Astrocyte of the spinal cord (primary cell): ENCODE measurements at places on chromosomes 6 and 20.
A peak's percentile ranks its signal among the peaks of the same experiment; 100 is the strongest.

DNA sequence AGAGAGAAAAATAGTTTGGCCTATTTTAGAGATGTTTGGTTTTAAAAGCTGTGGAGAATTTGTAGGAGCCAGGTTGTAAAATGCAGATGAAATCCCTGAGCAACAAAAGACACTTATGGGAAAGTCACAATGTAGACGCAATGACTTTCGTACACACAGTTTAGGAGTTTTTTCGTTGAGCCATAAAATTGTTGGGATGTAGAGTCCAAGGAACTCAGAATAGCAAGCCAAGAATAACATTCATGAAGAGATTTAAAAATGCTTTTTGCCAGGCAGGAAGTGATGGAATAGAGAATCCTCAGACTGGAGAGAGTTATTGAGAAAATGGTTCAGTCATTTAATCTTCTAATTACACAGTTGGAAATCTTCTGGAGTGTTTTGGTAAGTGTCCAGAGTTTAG is 11.5 kb upstream of the PROKR2 start:
- no peak for DNase-seq

GRCh38 chr20:46951405-46951804 is 56.8 kb downstream of the EYA2 start:
- peak; percentile 50 for DNase-seq

DNA sequence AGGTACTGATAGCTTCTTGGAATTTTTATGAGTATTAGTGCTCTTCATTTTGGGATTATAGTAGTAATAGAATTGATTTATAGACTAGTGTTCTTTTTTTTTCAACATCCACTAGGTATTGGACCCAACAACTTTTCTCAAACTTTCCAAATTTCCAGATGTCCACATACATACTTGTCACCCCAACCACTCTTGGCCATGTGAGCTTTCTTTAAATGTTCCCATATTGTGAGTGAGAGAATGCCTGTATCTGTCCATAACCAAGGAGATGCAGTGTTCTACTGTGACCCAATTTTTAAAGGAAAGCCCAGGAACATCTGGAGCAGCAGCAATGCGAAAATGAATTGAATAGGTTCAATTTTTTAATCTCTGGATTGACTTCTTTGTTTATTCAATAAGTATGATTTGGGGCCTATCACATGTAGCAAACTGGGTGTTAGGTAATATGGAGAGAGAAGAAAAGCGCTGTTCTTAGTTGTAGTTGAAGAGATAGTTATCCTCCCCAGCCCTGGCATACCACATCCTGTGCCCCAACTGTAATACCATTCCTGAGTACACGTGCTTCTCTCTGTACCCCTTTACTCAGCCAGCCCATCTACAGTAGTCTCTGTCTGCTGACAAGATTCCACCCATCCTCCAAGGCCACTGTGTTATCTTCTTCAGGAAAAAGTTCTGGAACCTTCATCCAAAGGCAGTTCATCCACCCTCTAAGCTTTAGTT is 116.8 kb upstream of the SUPT3H start:
- DNase-seq, result no peak

- peak; percentile 46 for DNase-seq
These were observed 114.3 kb upstream of the TMEM181 start for GRCh38 chr6:158445426-158446085.

DNA sequence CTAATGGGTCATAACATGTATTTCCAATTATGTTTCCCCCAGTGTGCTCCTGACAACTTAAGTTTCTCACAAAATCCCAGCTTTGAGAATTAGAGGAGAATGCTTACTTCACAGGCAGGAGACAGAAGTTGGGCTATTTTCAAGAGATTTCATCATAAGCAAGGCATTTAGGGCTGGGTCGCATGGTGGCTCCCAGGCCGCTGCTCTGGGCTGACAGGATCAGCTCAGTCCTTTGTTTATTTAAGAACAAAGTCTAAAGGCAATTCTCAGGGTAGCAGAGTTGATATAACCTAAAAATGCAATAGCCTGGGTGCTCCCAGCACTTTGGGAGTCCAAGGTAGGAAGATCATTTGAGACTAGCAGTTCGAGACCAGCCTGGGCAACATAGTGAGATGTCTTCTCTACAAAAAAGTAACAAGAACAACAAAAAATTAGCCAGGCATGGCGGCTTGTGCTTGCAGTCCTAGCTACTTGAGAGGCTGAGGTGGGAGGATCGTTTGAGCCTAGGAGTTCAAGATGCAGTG is 10.9 kb downstream of the FOXQ1 start:
- DNase-seq, result peak; percentile 34

DNA sequence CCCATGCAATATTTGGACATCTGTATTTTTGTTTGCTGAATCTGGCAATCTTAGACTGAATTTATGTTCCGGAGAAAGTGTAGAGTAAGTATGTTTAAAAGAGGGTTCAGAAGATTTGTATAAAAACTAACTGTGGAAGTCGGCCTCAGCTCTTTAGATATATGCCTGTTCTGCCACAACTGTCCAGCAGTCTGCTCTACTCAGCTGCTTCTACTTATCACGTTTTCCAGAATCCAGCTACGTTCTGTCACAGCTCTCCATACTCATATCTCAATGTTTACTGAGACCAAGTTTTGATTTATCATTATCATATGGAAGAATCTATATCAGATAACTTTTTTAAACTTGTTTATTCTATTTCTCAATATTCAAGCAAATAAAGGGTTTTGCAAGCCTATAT is 721.3 kb downstream of the EYS start:
- no peak for DNase-seq

- DNase-seq, result no peak
These were observed 53.6 kb downstream of the YTHDF1 start for GRCh38 chr20:63162206-63162795.

- no peak for DNase-seq
These were observed 33.1 kb upstream of the CDYL start for GRCh38 chr6:4743062-4743461.

DNA sequence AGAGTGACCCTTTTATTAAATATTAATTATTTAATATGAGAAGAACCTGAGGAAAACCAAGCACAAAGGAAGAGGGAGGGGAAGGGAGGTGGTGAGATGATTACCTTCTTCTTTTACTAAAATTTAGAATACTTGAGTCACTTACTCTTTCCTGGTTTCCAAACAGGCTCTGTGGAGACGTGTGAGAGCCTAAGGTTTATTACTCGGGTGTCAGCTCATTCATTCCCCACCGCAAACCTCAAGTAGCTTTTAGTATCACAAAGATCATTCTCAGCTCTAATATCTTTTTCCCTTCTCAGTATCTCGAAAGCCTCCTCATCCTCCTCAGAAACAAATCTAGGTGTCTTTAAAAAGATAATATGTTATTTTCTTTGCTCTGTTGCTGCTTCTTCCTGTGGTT is 497.2 kb upstream of the JARID2 start:
- no peak for DNase-seq

DNA sequence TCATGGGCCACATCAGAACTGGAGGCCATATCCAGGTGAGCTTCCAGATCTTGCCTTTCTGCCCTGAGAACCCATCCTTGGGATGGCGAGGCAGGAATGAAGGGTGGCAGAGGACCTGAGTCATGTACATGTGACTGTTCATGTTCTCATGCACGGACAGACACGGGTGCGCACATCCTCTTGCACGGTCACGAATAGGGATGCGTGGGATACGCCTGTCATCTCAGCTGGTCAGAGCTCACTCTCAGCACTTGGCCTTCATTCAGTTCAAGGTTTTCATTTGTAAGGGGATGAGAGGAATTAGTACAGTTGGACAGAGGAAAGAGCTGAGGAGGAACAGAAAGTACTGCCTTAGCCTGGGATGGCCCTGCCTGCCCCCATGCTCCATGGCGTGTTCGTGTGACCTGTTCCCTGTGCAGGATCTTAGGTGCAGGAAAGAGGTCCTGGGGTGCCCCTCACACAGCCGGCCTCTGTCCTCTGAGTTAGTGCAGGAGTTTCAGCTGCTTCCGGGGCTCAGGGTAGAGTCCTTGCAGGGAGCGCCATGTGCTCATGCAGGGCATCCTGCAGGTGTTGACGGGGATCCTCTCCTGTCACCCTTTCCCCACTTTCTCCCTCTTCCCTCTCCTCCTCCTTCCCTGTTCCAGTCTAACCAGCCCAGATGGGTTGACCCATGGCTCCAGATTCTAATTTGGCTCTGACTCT is 173.4 kb downstream of the DTNBP1 start:
- no peak for DNase-seq

- peak; percentile 15 for DNase-seq
These were observed 129.0 kb upstream of the BMP5 start for GRCh38 chr6:56004426-56004825.

GRCh38 chr20:39568109-39568508 is 606.0 kb downstream of the DHX35 start:
- DNase-seq, result no peak

DNA sequence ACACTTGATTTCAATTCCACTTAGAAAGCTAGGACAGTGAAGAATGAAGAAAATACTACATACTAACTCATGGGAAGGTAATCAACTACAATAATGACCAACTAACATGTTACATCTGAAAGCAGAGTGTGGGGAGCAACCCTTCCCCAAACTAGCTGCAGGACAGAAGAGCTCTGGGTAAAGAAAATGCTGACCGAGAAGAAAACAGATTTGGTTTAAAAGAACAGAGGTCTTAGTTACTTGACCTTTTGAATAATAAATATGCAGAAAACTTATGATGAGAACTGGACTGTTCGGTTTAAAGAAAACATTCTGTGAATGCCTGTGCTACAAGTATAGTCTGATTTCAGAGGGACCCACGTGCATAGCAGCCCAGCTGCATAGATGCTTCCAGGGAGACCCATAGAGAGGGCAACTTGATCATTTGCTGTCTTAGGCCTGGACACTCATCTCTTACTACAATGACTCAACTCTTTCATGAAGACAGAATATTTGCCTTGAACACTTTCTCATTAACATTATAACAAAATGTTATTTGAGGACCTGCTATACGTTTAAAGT is 53.5 kb downstream of the RALGAPA2 start:
- peak; percentile 45 for DNase-seq

- DNase-seq, result no peak
These were observed 154.6 kb downstream of the KIF16B start for GRCh38 chr20:16418616-16419015.

DNA sequence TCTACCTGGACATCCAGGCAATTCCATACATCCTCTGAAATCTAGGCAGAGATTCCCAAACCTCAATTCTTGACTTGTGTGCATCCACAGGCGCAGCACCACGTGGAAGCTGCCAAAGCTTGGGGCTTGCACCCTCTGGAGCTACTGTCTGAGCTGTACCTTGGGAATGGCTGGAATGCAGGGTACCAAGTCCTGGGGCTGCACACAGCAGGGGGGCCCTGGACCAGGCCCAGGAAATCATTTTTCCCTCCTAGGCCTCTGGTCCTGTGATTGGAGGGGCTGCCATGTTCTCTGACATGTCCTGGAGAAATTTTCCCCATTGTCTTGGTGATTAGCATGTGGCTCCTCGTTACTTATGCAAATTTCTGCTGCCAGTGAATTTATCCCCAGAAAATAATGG is 391.9 kb upstream of the CHD6 start:
- DNase-seq, result no peak

- no peak for DNase-seq
These were observed 54.1 kb downstream of the CDS2 start for GRCh38 chr20:5180933-5181332.

DNA sequence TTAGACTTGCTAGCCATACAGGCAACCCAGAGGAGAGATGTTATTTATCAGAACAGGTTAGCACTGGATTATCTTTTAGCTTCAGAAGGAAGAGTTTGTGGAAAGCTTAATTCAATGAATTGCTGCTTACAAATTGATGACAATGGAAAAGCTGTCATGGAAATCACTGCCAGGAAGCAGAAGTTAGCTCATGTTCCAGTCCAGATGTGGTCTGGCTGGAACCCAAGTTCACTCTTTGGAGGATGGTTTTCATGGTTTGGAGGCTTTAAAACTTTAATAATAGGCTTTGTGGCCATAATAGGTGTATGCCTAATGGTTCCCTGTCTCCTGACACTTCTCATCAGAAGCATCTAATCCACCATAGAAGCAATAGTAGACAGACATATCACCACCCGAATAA is 699.0 kb downstream of the PHF3 start:
- peak; percentile 23 for DNase-seq

DNA sequence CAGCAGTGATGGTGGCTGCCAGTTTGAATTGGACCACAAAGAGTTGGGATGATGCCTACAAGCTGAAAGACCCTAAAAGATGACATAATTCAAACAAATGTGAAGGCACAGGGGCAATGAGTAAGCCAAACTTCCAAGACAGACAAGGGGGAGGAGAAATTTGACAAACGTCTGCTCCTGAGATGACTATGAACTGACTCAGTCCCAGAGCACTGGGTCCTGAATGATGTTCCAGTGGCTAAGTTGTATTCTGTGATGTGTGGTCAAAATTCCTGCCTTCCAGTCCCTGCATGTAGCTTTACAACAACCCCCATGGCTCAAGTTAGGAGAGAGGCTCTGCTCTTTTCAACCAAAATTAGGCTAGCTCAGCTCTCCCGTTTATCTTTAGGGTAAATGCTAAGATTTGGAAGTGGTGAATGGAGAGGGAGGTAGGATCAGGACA is 86.1 kb upstream of the SIRPA start:
- DNase-seq, result peak; percentile 81

DNA sequence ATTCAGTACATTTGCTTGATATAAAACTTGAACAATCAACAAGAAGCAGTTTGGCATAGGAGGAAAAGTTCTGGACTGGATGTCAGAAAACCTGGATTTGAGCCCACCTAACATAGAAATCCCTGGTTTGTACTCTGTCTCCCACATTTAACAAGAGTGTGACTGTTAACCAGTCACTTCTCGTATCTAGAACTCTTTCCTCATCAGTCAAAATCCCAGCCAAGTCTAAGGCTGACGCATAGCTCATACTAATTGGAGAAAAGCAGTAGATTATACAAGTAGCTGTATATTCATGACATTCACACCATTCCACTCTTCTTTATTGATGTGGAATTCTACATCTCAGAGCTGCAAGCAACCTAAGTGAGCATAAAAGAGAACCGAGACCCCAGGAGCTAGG is 222.7 kb downstream of the PHACTR1 start:
- no peak for DNase-seq

GRCh38 chr6:143965503-143966171 is 42.4 kb downstream of the PLAGL1 start:
- DNase-seq, result peak; percentile 81

DNA sequence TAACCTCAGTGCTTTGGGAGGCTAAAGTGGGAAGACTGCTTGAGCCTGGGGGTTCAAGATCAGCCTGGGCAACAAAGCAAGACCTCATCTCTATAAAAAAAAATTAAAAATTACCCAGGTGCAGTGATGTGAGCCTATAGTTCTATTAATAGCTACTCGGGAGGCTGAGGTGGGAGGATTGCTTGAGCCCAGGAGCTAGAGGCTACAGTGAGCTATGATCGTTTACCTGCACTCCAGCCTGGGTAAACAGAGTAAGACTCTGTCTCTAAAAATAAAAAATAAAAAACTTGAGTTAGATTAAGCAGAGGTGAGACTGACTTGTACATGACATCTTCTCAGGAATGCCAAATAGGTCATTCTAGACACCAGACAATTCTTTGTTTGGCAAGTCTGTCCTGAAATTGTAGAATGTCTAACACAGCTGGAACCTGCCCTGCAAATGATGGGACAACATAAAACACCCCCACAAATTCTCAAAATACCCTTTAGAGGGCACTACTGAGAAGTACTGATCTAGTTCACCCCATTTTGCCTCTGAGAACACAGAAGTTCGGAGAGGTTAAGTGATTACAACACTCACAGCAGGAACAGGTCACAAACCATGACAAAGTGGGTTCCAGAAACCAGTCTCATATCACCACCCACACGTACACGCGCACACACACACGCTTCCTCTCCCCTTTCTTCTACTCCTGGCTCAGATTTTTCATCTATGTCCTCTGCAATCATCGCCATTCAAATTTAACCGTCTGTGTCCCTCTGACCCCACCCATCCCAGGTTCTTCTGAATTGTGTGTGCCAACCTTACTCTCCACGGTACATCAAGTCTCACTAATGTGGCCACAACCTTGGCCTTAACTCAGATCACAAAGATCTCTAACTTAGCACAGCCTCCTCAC is 38.3 kb downstream of the ARHGAP18 start:
- no peak for DNase-seq
